Lung (tissue), 17 donors: ENCODE measurements at places on chromosomes 3 and 15. TPM values are rescaled to one million over a fixed set of nuclear protein-coding genes. Genes with fewer than 3 reads are reported as not detected.

DNA sequence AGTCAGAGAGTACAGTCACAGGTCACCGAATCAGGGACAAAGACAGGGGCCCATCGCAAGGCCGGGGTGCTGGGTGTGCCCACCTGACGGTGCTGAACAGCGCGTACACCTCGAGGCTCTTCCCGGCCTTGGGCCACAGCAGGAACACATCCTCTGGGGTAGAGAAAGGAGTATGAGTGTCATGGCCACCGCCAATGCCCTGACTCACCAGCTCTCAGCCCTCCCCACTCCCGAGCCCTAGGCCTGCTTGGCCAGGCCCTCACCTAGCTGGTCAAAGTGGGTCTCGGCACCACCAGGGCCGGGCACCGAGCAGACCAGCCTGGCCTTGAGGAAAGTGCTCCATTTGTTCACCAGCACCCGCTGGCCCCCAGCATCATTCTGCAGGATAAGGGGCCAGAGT, 4.2 kb downstream of the SEMA3G start:
- no peak for DNase-seq

DNA sequence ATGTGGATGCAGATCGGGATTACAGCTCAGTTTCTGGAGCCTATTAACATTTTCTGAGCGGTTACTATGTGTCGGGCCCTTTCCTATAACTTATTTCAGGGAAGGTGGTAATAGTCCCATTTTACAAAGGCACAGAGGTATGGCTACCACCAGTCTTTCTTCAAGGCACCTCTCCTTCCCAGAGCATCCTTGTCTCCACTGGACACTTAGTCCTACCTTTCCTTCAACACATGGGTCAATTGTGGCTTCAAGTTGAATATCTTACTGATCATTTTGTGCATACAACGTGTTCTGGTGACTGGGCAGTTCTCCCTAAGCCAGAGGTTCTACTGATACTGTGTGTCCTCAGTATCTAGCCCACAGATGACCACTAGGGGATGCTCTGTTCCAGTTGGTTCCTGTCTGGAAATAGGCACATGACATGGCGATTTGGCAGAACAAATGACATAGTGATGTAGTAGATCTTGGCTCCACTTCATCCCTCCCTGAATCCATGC, 60.7 kb upstream of the CMTM8 start:
- DNase-seq, result peak; percentile 75

- DNase-seq, result no peak
Measured at GRCh38 chr3:181730316-181730715, 18.6 kb downstream of the SOX2 start.

DNA sequence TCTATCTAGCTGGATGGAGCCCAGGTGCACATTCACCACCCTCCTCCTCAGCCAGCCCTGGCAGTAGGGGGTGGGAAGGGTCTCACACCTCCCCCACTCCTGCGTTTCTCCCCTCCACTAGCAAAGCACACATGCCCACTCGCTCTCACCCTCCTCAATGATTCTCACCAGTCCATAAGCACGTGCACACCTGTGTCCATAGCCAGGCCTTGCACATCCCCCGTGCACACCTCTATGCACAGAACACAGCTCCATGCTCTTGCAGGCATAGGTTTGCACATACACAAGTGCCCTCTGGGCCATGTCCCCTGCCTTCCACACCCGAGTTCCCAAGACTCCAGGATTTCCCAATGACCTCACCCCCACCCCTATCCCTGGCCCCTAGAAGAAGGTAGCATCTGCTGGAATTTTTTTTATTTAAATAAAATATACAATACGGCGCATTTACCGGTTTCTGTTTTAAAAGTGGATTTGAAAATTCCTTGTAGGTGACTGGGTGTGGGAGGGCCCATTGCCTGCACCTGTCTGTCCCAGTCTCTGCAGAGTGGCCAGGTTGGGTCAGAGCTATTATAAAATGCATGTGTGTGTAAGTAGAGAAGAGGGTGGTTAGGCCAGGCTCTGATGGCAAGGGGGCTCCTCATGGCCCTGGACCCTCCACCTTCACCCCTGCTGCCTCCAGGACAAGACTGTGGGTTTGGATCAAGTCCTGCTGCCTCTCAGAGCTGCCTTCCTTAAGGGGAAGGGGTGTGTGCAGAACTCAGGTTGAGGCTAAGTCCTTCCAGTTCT, 49.1 kb downstream of the HCN4 start:
- DNase-seq, result peak; percentile 4

DNA sequence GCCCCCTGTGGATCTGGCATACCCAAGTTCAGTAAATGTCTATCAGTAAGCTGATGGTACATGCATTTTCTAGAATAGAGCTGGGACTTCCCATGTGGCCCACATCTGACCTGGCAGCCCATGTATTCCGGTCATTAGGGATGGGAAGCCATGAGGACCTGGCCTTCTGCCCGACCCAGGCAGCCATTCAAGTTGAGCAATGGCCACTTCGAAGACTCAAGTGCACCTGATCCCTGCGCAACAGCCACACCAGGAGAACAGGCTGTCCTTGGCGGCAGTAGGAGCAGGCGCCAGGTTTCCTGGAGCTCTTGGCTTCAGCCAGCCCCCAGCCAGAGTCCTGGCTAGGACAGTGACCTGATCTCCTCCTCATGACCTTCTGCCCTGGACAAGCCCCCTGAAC, 14.6 kb downstream of the HEMK1 start:
- peak; percentile 52 for DNase-seq

- peak; percentile 61 for DNase-seq
Measured at GRCh38 chr3:126180477-126181397, at the start of gene ALDH1L1. TSS of gene ALDH1L1 (minus strand) at chr3:126180586. CDS start at chr3:126160979, 19,607 bp downstream.

DNA sequence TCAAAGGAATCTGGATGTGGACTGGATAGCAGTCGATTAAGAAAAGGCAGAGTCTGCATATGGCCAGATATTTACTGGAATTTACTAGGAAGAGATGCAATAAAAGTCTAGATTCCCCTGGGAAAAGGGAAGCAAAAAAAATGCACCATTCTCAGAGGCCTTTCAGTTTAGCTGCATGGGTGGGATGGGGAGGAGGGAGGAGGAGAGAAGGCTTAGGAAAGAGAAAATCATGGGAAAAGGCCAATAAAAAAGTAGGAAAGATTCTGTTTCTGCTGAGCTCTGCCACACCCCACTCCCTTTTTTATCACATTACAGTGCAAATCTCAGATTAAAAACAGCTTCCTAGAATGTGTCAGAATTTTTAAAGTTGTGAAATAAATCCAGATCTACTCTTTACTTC, 103.6 kb downstream of the ADAMTS9 start:
- DNase-seq, result peak; percentile 42

- no peak for DNase-seq
Measured at GRCh38 chr3:66606868-66607267, 106.0 kb upstream of the LRIG1 start.

The ANKRD34C gene
- not detected for total RNA-seq

The CCR8 gene
- not detected for total RNA-seq

The LIPH gene
- 8.8 TPM for total RNA-seq

The RCCD1 gene
- 11.5 TPM for total RNA-seq
